ENCODE measurements at places on chromosomes 7 and 10. TPM values are rescaled to one million over a fixed set of nuclear protein-coding genes. Genes with fewer than 3 reads are reported as not detected.

RHBDD2 gene
- total RNA-seq: 194 TPM

DNA sequence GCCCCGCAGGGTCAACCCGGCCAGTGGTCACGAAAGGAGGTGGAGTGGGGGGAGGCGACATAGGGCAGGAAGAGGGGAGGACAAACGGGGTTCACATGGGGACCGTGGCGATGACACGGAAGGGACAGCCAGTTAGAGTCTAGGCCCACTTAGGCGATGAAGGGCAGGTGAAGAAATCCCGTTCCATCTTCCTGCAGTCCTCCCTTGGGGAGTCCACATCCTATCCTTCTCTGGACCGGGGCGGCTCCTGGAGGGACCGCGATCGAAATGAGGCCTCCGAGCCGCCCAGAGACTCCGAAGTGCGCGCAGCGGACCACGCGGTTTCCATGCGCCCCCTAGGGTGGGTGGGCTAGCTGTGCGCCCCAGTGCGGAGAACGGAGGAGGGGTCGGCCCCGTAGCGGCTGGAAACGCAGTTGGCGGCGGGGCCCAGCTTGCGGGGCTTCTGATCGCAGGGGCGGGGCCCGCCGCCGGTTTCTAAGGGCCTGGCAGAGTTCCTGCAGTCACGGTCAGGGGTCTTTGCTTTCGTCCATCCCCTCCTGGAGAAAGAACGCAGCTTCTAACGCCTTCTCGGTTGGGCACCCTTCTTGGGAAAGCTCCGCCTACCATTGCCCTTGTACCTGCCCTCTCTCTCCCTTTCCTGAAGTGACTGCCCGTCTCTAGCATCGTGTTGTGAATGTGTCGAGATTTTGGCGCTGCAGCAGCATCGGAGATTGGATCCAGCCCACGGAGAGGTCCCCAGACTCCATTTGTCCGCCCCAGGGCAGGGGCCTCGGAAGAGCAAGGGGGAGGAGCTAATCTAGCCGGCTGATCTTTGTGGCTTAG lies 17.9 kb upstream of the TMEM225B start:
- H3K27ac ChIP-seq: no peak overlapping the region
- no peaks in the 10 kb centered on the region for H3K36me3 ChIP-seq
- peaks cover 14% of the 10 kb centered on the region for H3K4me1 ChIP-seq
- peak overlapping the region; percentile 77 for H3K4me3 ChIP-seq
- DNase-seq: peak; percentile 46
- H3K27me3 ChIP-seq: no peaks in the 10 kb centered on the region

- H3K27me3 ChIP-seq: no peaks in the 10 kb centered on the region
- H3K36me3 ChIP-seq: no peaks in the 10 kb centered on the region
- H3K27ac ChIP-seq: no peak overlapping the region
- DNase-seq: peak; percentile 59
These were observed 70.6 kb downstream of the FOXL3 start for GRCh38 chr7:360454-361100.

- no peaks in the 10 kb centered on the region for H3K36me3 ChIP-seq
- H3K27ac ChIP-seq: no peak overlapping the region
- no peaks in the 10 kb centered on the region for H3K27me3 ChIP-seq
- peaks cover 33% of the 10 kb centered on the region for H3K4me1 ChIP-seq
These were observed 119.3 kb downstream of the WDFY4 start for GRCh38 chr10:48803801-48804584.

GRCh38 chr7:49367072-49367471 lies 406.4 kb upstream of the VWC2 start:
- no peaks in the 10 kb centered on the region for H3K36me3 ChIP-seq
- DNase-seq: no peak
- no peak overlapping the region for H3K27ac ChIP-seq
- no peaks in the 10 kb centered on the region for H3K27me3 ChIP-seq
- H3K4me3 ChIP-seq: no peak overlapping the region

DNA sequence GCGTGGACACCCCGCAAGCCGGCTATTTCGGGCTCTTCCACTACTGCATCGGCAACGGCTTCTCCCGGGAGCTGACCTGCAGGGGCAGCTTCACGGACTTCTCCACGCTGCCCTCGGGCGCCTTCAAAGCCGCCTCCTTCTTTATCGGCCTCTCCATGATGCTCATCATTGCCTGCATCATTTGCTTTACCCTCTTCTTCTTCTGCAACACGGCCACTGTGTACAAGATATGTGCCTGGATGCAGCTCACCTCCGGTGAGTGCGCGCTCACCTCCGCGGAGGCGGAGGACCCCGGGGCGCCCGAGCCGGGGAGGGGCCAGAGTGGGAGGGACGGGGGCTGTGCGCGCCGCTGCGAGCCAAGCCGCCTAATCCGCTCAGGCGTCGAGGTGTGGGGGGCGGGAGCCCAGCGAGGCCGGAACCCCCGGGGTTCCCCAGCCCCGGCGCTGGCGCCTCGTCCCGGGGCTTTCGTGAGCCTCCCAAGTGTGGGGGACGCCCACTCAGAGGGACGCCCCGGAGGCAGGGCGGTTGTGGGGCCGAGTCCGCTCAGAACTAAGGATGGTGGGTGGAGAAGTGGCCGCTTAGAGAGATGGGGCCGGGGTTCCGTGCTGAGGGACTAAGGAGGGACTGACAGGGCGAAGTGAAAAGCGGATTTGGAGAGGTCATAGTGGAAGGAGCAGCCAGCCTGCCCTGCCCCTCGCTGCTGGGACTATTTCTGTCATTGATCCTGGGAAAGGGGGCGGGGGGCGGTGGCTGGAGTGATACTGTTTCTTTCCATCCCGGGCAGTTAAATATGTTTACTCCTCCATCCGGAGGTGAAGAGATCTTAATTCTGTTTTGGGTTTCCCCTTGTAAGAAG lies 795 bp downstream of the LHFPL3 start:
- peaks cover 29% of the 10 kb centered on the region for H3K27me3 ChIP-seq
- DNase-seq: no peak
- no peak overlapping the region for H3K27ac ChIP-seq
- no peak overlapping the region for H3K4me3 ChIP-seq
- peaks cover 6% of the 10 kb centered on the region for H3K4me1 ChIP-seq

PRF1 gene
- total RNA-seq: 32.4 TPM

KIF5B gene
- total RNA-seq: 69.0 TPM

PAX2 gene
- not detected for total RNA-seq

MRPS33 gene
- 26.2 TPM for total RNA-seq

ELMO1 gene
- total RNA-seq: 162 TPM

GRCh38 chr10:116382290-116382689 lies 45.4 kb upstream of the PNLIPRP3 start:
- no peak for DNase-seq
- no peak overlapping the region for H3K4me3 ChIP-seq
- H3K27ac ChIP-seq: no peak overlapping the region
- H3K27me3 ChIP-seq: no peaks in the 10 kb centered on the region
- H3K4me1 ChIP-seq: no peaks in the 10 kb centered on the region

- no peak for DNase-seq
- H3K27me3 ChIP-seq: no peaks in the 10 kb centered on the region
- H3K4me1 ChIP-seq: no peaks in the 10 kb centered on the region
These were observed 237.9 kb downstream of the C7orf25 start for GRCh38 chr7:42673951-42674350.

TMEM225B gene
- total RNA-seq: 1.1 TPM

- no peak overlapping the region for H3K27ac ChIP-seq
- no peaks in the 10 kb centered on the region for H3K4me1 ChIP-seq
- DNase-seq: no peak
- no peaks in the 10 kb centered on the region for H3K36me3 ChIP-seq
These were observed 7.4 kb upstream of the TSPAN12 start for GRCh38 chr7:120865191-120865981.

DNA sequence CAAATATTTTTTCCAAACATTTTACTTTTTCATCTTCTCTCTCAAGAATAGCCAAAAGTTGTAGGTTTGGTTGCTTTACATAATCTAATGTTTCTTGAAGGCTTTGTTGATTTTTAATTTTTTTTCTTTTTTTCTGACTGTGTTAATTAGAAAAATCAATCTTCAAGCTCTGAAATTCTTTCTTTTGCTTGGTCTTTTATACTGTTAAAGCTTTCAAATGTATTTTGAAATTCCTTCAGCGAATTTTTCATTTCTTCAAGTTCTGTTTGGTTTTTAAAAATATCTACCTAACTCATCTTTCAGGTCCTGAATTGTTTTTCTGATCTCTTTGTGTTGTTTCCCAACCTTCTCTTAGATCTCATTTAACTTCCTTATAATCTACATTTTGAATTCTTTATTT lies 109.3 kb downstream of the SLC25A40 start:
- H3K36me3 ChIP-seq: no peaks in the 10 kb centered on the region
- no peaks in the 10 kb centered on the region for H3K27me3 ChIP-seq
- H3K27ac ChIP-seq: no peak overlapping the region
- H3K4me3 ChIP-seq: no peak overlapping the region
- H3K4me1 ChIP-seq: no peaks in the 10 kb centered on the region
- DNase-seq: no peak

- H3K27ac ChIP-seq: no peak overlapping the region
- H3K36me3 ChIP-seq: no peaks in the 10 kb centered on the region
- no peaks in the 10 kb centered on the region for H3K4me1 ChIP-seq
- no peak for DNase-seq
These were observed 38.5 kb downstream of the VIPR2 start for GRCh38 chr7:159105832-159106811.

UPK3BL2 gene
- total RNA-seq: 98.1 TPM

SDHAF3 gene
- 9.8 TPM for total RNA-seq
